Dermis blood vessel endothelial cell (primary cell): ENCODE measurements at places on chromosomes 7 and 10. TPM values are rescaled to one million over a fixed set of nuclear protein-coding genes. Genes with fewer than 3 reads are reported as not detected.

GJD4 gene
- not detected in 2 replicates for total RNA-seq

CPXM2 gene
- 0.51 and 1.0 TPM in 2 replicates for total RNA-seq

OR6V1 gene
- not detected in 2 replicates for total RNA-seq

TLX1 gene
- not detected in 2 replicates for total RNA-seq

KCNIP2 gene
- total RNA-seq = 0.85 TPM in 1 of 2 replicates, not detected in the other

GPNMB gene
- 0.65 and 0.68 TPM in 2 replicates for total RNA-seq

TMEM243 gene
- total RNA-seq = 20.8 and 31.1 TPM in 2 replicates

AIFM2 gene
- total RNA-seq = 0.85 and 3.0 TPM in 2 replicates

IRF5 gene
- total RNA-seq = 0.09 and 0.17 TPM in 2 replicates

ITPRID1 gene
- total RNA-seq = not detected in 2 replicates
